ENCODE measurements at places on chromosomes 12 and 14. TPM values are rescaled to one million over a fixed set of nuclear protein-coding genes. Genes with fewer than 3 reads are reported as not detected.

- H3K36me3 ChIP-seq = no peaks in the 10 kb centered on the region
- no peak overlapping the region for H3K27ac ChIP-seq
- H3K27me3 ChIP-seq = no peaks in the 10 kb centered on the region
- H3K4me1 ChIP-seq = peaks cover 16% of the 10 kb centered on the region
- H3K4me3 ChIP-seq = no peak overlapping the region
Measured at GRCh38 chr12:59734371-59734770, 138.5 kb downstream of the SLC16A7 start.

DNA sequence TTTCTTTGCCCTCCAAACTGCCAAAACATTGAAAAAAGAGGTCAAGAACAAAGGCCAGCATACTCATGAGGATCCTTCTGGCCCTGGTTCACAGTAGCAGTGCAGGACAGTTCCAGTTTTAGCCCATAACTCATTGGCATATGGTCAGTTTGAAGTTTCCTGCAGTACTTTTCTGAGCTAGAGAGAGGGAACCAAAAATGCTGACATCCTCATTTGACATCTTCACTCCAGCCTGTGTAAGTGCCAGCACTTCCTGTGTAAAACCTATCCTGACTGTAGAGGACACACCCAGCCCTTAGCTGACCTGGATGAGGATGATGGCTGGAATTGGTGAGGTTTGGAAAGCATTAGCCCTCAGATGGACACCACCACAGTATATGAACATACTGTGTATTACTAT is 84.1 kb downstream of the FGD4 start:
- no peak overlapping the region for H3K4me3 ChIP-seq
- H3K27me3 ChIP-seq = no peaks in the 10 kb centered on the region
- peaks cover 20% of the 10 kb centered on the region for H3K4me1 ChIP-seq
- no peak overlapping the region for H3K27ac ChIP-seq
- DNase-seq = no peak

DNA sequence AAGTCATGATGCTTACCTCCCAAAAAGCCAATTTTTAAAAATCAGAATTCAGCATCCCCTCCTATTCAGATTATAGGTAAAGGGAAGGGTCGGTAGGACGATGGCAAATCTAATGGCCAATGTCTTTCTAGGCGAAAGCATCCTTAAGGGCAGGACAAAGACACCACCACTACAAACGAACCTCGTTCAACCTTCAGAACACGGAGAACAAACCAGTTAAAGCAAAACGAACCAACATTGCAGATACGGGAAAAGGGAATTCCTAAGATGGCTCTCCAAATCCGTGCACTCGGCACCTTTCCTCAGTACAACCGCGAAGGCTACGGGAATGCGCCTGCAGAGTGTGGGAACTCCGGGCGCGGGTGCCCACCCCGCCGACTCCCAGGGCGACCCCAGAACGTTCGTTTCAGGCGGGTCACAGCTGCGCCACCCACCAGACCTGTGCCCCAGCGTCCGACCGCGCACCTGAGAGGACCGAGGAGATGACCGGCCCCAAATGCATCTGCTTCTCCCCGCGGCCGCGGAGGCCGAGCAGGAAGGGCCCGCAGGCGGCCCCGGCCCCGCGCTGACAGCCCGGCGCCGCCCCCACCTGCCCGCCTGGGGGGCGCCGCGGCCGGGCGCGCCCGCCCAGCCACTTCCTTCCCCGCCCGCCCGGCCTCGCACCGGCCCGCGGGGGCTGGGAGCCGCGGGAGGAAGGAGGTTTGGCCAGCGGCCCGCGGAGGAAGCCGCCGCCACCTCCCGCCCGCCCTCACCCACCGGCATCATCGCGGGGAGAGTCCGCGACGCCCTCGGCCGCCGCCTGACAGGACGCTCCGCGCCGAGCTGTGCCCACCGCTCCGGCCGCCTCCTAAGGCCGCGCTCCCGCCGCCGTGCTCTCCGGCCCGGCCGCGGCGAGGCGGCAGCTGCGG is 578 bp downstream of the PPP1R13B start:
- peak; percentile 18 for DNase-seq
- peaks cover 27% of the 10 kb centered on the region for H3K36me3 ChIP-seq
- no peak overlapping the region for H3K27ac ChIP-seq
- H3K27me3 ChIP-seq = no peaks in the 10 kb centered on the region

DNA sequence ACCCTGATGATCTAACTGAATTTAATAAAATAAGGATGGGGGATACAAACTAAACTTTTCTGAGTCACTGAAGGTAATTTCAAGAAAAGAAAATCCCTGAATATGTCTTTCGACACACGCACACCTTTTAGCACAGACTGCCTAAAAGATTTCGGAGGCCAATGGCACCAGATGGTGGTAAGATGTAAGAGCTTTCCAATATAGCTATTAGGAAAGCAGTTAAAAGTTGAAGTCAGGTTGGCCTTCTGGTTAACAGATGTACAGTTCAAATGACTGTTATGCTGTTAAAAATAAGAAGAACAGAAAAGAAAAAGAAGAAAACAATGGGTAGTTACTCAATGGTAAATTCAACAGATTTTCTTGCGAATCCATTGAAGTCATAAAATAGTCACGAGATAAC is 80.7 kb upstream of the KRR1 start:
- H3K27me3 ChIP-seq = no peaks in the 10 kb centered on the region
- H3K36me3 ChIP-seq = no peaks in the 10 kb centered on the region
- H3K27ac ChIP-seq = no peak overlapping the region
- H3K4me3 ChIP-seq = no peak overlapping the region

DNA sequence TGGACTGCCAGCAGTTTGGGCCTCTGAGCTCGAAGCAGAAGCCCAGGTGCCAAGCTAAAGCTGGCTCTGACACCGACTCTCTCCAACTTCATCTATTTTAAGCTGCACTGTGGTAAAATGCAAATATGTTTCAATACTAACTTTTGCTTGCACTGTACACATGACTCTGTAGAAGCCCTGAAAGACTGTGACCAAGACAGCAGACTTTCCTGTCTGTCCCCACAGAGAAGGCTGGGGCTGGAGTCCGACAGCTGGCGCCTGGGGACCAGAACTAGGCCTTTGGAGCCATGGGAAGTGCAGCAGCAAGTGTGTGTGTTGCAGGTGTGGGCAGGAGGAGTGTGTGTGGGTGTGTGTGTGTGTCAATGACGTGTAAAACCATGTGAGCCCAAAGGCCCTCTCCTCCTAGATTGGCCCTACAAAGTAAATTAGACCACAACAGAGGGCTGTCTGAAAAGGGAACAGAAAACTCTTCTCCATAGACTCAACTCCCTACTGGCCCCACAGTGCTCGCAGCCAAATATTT is 16.4 kb upstream of the RAB35 start:
- H3K27me3 ChIP-seq = no peaks in the 10 kb centered on the region
- H3K36me3 ChIP-seq = peaks cover 82% of the 10 kb centered on the region
- DNase-seq = no peak
- no peak overlapping the region for H3K27ac ChIP-seq
- no peaks in the 10 kb centered on the region for H3K4me1 ChIP-seq

GRCh38 chr14:76100236-76100635 is 51.5 kb upstream of the GPATCH2L start:
- H3K36me3 ChIP-seq = no peaks in the 10 kb centered on the region
- no peak for DNase-seq
- H3K27ac ChIP-seq = no peak overlapping the region
- H3K27me3 ChIP-seq = peaks cover 72% of the 10 kb centered on the region

The ABCC9 gene
- not detected for total RNA-seq

The INHBC gene
- total RNA-seq = not detected

The RNFT2 gene
- 32.0 TPM for total RNA-seq

- DNase-seq = no peak
- no peak overlapping the region for H3K4me3 ChIP-seq
- H3K27ac ChIP-seq = no peak overlapping the region
- no peaks in the 10 kb centered on the region for H3K36me3 ChIP-seq
- peaks cover 99% of the 10 kb centered on the region for H3K27me3 ChIP-seq
Measured at GRCh38 chr12:2560356-2560755, 234.4 kb upstream of the FKBP4 start.

GRCh38 chr12:63855299-63855698 is 10.8 kb downstream of the SRGAP1 start:
- no peak overlapping the region for H3K27ac ChIP-seq
- H3K4me1 ChIP-seq = peaks cover under 1% of the 10 kb centered on the region
- no peak overlapping the region for H3K4me3 ChIP-seq
- no peaks in the 10 kb centered on the region for H3K36me3 ChIP-seq
- H3K27me3 ChIP-seq = no peaks in the 10 kb centered on the region
- no peak for DNase-seq

GRCh38 chr14:30193845-30194501 is 266.3 kb upstream of the PRKD1 start:
- H3K4me3 ChIP-seq = no peak overlapping the region
- DNase-seq = no peak
- no peaks in the 10 kb centered on the region for H3K27me3 ChIP-seq
- no peak overlapping the region for H3K27ac ChIP-seq

The KRT86 gene
- total RNA-seq = 2.6 TPM

DNA sequence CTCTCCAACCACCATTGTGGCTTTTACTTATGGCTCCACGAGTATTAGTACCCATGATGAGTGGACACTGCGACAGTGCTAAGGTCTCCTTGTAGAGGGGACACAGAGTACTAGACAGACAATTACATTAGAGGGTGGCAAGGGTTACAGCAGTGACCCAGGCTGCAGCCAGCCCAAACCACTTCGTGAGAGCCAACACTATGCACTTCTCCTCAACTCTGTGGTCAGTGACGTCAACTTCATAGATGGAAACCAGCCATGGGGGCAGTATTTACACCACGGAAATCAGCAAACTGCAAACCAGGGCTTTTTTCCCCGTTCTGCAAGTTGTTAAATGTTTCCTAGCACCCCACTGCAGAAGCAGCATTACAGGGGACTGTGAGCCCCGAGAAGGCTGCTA is 61.6 kb upstream of the ZFP36L1 start:
- peaks cover 10% of the 10 kb centered on the region for H3K36me3 ChIP-seq
- no peak overlapping the region for H3K4me3 ChIP-seq
- no peaks in the 10 kb centered on the region for H3K27me3 ChIP-seq
- DNase-seq = no peak
- peaks cover 19% of the 10 kb centered on the region for H3K4me1 ChIP-seq

DNA sequence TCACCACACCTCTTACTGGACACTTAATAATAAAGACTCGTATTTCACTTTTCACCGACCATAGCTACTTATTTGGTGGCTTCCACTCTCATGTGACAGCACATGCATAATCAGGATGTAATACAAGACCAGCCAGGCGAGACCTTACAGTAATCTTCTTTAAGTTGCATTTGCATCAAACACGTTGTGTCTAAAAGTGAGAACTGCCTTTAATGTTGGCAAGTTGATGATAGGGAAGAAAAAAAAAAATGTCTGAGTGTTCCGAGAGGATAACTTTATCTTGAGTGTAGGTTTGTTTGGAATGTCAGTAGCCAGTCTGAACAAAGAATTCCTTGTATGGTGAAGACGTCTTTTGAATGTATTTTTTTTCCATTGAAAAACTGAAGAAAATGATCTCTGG is 440.4 kb downstream of the ADAMTS20 start:
- H3K27ac ChIP-seq = no peak overlapping the region
- peaks cover 32% of the 10 kb centered on the region for H3K4me1 ChIP-seq
- H3K27me3 ChIP-seq = no peaks in the 10 kb centered on the region
- H3K36me3 ChIP-seq = no peaks in the 10 kb centered on the region

The AKAP5 gene
- 1.7 TPM for total RNA-seq

The MRPL42 gene
- total RNA-seq = 88.3 TPM

- H3K36me3 ChIP-seq = no peaks in the 10 kb centered on the region
- no peak overlapping the region for H3K4me3 ChIP-seq
- H3K4me1 ChIP-seq = peaks cover 17% of the 10 kb centered on the region
- peaks cover 8% of the 10 kb centered on the region for H3K27me3 ChIP-seq
- H3K27ac ChIP-seq = no peak overlapping the region
- no peak for DNase-seq
Measured at GRCh38 chr12:13805041-13805440, 176.4 kb downstream of the GRIN2B start.

The MGP gene
- not detected for total RNA-seq

- H3K4me3 ChIP-seq = no peak overlapping the region
- H3K27me3 ChIP-seq = no peaks in the 10 kb centered on the region
- peaks cover 4% of the 10 kb centered on the region for H3K36me3 ChIP-seq
- no peak overlapping the region for H3K27ac ChIP-seq
- no peak for DNase-seq
- peaks cover 38% of the 10 kb centered on the region for H3K4me1 ChIP-seq
Measured at GRCh38 chr12:108308395-108309085, 30.6 kb downstream of the CMKLR1 start.

DNA sequence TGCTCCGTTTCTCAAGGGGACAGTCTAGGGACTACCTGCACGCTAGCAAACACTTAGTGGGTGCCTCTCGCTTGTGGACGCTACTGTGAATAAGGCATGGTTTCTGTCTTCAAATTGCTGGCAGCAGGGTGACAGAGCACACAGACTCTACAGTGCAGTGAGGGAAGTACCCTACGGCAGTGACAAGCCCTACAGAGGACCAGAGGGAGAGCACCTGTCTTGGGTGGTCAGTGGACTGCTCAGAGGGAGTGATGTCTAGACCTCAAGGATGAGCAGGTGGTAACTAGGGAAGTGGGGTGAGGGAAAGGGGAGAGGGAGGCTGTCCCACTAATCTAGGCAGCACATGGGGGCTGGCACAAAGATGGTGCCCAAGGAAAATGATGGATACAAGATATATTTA is 160.5 kb downstream of the RBM19 start:
- H3K27me3 ChIP-seq = no peaks in the 10 kb centered on the region
- H3K36me3 ChIP-seq = no peaks in the 10 kb centered on the region
- no peaks in the 10 kb centered on the region for H3K4me1 ChIP-seq
- no peak for DNase-seq
- no peak overlapping the region for H3K27ac ChIP-seq

DNA sequence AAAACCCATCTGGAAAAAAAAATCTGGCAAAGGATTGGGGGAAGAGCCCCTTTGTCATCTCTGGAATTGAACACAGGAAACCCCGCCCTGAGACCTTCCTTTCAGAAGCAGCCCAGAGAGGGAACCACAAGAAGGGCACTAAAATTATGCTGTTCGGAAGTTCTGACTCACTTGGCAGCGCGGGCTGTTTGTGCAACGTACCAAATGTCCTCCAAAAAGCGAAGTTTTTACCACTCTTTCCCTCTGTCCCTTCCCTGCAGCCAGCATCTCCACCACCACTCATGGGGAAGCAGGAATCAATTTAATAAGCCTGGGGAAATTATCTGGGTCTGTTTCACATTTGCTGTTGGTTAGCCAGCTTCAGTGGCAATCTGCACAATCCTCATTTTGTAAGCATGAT is 3.2 kb upstream of the SYNE3 start:
- peaks cover 39% of the 10 kb centered on the region for H3K4me1 ChIP-seq
- no peaks in the 10 kb centered on the region for H3K27me3 ChIP-seq
- no peak for DNase-seq
- H3K27ac ChIP-seq = no peak overlapping the region

GRCh38 chr12:92509156-92509738 is 193.5 kb upstream of the PLEKHG7 start:
- H3K27ac ChIP-seq = no peak overlapping the region
- no peaks in the 10 kb centered on the region for H3K27me3 ChIP-seq
- H3K36me3 ChIP-seq = peaks cover 6% of the 10 kb centered on the region
- H3K4me3 ChIP-seq = no peak overlapping the region
- DNase-seq = no peak

GRCh38 chr14:69481815-69482568 is 2.5 kb upstream of the PLEKHD1 start:
- H3K27ac ChIP-seq = no peak overlapping the region
- DNase-seq = no peak
- H3K36me3 ChIP-seq = peaks cover 4% of the 10 kb centered on the region

The FOXM1 gene
- 103 TPM for total RNA-seq

The CCDC196 gene
- total RNA-seq = not detected
